HT1080 (cell line): ENCODE measurements at places on chromosomes 4 and X. TPM values are rescaled to one million over a fixed set of nuclear protein-coding genes. Genes with fewer than 3 reads are reported as not detected.

- DNase-seq: peak; percentile 85
These were observed 284.7 kb downstream of the CAMK2D start for GRCh38 chr4:113476800-113477199.

GRCh38 chr4:15118292-15118691 is 116.0 kb downstream of the CPEB2 start:
- DNase-seq: no peak

The CSAG3 gene
- 2.3 and 2.6 TPM in 2 replicates for total RNA-seq

The C4orf33 gene
- total RNA-seq: 2.5 and 3.1 TPM in 2 replicates

- DNase-seq: peak; percentile 28
These were observed 25.1 kb upstream of the APLN start for GRCh38 chrX:129679901-129680300.

The MFAP3L gene
- total RNA-seq: 8.2 and 18.2 TPM in 2 replicates

The AKAP14 gene
- total RNA-seq: not detected in 2 replicates
